K562 (cell line): ENCODE measurements at places on chromosomes 6 and 20. TPM values are rescaled to one million over a fixed set of nuclear protein-coding genes. Genes with fewer than 3 reads are reported as not detected.

Gene LAMA2
- total RNA-seq: 0.47 and 0.91 TPM in 2 replicates

DNA sequence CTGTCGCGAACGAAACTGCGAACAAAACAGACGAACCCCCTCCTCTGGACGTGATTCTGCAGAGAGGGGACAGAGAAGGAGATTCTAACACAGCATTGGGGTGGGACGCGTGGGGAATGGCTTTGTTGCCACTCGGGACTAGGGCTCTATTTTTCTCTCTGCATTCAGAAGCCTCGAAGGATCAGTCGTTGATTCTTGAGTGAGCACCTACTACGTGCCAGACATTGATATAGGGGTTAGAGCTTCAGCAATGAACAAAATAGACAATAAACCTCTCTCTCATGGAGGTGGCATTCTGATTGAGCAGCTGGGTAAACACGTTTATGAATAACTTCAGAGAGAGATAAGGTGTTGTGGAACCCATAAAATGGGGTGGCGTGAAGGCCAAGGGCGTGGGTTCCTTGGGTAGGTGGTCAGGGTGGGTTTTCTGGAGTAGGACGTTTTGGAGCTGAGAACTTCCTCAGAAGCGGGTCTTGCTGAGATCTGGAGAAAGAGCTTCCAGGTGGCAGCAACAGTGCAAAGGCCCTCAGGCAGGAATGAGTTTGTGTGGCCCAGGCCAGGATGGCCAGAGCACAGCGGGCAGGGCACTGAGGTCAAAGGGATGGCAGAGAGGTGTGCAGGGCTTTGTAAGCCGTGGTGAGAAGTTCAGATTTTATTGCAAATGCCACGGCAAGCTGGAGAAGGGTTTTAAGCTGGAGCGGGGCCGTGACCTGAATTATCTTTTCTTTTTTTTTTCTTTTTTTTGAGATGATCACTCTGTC lies 884 bp downstream of the SLC2A10 start:
- no peak for DNase-seq

GRCh38 chr6:2037237-2037926 lies 208.0 kb downstream of the GMDS start:
- DNase-seq: no peak

DNA sequence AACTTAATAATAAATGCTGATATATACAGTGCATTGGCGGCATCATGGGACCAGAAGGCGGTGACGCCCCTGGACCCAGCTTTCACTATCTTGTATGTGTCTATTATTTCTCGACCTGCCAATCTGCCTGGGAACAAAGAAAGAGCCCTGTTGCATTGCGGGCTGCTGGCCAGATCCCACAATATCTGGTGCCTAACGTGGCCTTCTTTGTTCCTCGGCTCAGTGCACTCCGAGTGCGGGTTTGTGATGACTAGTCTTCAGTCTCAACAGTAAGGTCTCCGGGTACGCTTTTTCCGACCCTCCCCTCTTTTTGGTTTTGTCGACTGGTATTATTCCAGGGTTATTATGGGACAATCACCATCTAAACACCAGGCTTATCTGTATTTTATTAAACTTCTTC lies 291.5 kb downstream of the TBC1D32 start:
- no peak for DNase-seq

- no peak for DNase-seq
Measured at GRCh38 chr20:49285813-49286494, 8.1 kb upstream of the ZNFX1 start.

- DNase-seq: no peak
Measured at GRCh38 chr6:146423452-146423851, 120.2 kb upstream of the RAB32 start.
